ENCODE measurements at places on chromosomes 6 and 20.

DNA sequence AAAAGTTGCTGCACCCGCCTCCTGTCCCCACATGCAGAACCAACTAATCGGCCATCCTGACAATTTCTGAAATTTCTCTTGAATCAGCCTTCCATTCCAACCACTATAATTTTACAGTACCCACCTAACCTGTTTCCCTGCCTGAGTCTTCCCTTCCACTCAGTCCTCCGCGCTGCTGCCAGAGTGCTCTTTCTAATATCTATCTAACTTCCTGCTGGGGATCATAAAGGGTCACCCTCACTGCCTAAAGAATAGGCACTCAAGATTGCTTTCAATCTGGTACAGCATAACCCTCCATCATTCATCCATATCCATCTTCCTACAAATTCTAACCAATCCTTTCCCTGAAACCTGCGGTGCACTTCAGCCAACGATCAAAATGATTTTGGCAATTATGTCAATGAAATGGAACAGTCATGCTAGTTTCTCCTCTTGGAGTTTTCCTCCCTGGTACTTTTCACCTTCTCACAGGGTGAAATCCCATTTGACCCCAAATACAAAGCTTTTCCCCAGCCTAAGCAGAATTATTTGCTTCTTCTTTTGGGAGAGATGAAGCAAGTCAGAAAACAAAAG lies 117.5 kb upstream of the BEND6 start:
- no peak for DNase-seq

DNA sequence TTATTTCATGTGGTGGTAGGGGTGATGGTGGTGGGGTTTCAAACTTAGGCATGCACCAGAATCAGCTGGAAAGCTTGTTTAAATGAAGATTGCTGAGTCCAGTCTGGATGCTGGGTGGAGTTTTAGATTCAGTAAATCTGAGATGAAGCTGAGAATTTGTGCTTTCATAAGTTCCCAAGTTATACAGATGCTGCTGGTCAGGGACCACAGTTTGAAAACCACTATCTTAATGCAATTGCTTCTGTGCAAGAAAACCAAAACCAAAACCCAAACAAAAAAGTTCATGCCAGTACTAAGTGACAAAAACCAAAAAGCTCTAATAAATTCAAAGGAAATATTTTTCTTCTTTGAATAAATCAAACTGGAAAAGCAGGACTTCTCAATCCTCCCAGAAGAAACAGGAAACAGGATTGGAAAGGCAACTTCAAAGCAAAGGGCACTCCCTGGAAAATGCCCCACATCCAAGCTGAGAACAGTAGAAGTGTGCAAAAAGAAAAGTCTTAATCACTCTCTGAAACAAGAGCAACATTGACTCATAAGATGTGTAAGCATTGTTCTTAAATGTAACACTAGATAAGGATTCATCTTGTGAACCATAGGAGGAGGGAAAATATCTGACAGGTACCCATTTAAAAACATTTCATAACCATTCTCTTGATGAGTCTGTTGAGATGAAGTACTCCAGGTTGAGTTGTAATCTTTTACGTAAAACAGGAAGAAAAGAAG lies 481.5 kb upstream of the HSF2 start:
- peak; percentile 29 for DNase-seq

GRCh38 chr20:38414769-38415450 lies 20.2 kb downstream of the SNHG17 start:
- DNase-seq = no peak

DNA sequence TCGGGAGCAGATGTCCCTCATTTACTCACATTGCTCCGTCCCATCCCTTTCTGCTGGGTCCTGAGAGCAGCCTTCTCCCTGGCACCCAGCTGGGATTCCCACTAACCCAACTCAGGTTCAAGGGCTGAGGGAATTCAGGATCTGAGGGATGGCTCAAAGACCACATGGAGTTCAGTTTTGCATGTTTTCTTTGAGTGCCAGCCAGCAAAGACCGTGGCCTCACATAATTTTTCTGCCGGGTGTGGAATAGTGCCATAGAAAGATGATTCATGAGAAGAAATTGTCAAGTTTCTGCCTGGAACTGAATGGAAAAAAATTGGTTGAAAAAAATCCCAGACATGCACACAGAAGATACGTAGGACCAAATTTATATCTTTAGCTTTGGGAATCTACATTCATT lies 168.6 kb downstream of the CD83 start:
- peak; percentile 35 for DNase-seq

- no peak for DNase-seq
Observed at GRCh38 chr20:32581839-32582658, 3.1 kb downstream of the NOL4L start.

DNA sequence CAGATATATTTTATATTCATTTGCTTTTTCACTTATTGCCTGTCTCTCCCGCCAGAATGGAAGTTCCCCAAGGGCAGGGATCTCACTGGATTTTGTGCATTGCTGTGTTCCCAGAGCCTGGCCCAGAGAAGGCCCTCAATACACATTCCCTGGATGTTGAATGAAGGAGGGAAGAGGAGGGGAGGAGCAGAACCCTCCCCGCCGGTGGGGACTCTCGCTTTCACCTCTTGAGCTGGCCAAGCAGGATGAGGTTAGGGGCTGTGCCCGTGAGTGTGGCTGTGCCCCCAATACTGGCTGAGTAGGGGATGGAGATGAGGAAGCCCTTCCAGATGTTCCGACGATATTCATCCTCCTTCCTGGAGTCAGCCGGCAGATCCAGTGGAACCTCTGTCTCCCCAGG lies 45.5 kb upstream of the OCSTAMP start:
- no peak for DNase-seq

GRCh38 chr6:232982-233640 lies 59.2 kb upstream of the DUSP22 start:
- DNase-seq = no peak

DNA sequence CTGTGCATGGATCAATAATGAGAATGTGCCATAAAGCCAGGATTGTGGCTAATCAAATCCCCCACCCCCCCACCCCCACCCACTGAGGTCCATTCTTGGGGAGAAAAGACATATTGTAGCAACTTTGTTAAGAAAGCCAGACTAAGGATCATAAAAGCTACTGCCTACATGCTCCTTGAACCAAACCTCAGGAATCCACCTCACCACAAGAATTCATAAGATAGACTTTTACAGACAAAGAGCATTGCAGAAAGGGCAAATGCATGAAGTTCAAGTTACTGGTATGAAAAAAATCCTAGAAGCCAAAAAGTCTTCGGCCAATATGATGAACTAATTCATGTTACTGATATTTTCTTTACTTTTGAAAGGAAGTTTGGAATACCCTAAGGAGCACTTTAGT lies 187.9 kb upstream of the ARID1B start:
- DNase-seq = no peak

DNA sequence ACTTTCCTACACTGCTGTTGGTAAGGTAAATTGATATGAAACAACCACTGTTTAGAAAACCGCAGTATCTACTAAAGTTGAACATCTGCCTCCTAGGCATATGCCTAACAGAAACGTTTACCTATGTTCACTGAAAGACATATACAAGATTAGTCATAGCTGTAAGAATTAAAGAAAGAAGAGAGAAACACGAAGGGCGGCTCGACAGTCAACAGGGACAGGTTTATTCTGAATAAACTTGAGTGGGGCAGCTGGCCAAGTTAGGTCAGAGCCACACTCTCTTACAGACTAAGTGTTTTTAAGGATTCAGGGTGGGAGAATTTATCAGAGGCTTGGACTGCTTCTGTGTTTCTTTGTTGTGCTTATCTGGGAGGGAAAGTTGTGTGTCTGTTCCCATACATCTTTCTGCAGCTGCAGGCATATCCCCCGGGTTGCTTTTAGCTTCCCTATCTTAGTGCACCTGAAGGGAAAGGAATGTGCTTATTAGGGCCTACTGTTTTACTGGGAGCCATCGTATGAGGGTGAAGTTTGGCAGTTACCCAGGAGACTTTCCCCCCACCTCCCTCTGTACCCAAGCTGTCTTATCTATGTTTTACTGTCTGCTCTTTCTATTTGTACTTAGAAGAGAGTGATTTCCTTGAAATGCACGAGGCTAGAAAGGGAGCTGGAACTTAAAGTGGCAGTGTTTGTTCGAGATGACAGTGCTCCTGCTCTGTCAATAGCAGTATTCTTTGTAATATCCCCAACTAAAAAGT lies 20.4 kb downstream of the PROCR start:
- no peak for DNase-seq

DNA sequence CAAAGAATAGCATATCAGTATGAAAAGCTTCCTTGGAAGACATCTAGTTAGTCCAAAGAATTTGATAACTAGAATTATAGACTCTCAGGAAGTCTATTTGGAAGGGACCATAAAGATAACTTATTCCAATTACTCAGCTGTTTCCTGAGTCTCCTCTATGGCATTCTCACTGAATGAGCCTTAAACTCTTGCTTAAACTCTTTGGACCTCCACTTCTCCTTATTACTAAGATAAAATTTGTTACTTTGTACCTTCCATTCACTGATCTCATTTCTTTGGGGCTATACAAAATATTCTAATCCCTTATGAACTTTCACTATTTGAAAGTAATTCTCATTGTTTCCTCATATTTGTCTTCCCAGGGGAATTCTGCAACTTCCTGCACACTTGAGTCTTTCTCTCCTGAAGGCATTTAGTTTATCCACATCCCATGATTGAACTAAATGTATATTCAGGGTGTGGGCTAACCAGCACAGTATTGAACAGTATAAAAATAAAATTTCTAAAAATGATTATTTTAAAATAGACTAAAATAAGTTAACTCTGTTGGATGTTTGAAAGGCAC lies 67.1 kb upstream of the NOTCH4 start:
- DNase-seq = no peak

DNA sequence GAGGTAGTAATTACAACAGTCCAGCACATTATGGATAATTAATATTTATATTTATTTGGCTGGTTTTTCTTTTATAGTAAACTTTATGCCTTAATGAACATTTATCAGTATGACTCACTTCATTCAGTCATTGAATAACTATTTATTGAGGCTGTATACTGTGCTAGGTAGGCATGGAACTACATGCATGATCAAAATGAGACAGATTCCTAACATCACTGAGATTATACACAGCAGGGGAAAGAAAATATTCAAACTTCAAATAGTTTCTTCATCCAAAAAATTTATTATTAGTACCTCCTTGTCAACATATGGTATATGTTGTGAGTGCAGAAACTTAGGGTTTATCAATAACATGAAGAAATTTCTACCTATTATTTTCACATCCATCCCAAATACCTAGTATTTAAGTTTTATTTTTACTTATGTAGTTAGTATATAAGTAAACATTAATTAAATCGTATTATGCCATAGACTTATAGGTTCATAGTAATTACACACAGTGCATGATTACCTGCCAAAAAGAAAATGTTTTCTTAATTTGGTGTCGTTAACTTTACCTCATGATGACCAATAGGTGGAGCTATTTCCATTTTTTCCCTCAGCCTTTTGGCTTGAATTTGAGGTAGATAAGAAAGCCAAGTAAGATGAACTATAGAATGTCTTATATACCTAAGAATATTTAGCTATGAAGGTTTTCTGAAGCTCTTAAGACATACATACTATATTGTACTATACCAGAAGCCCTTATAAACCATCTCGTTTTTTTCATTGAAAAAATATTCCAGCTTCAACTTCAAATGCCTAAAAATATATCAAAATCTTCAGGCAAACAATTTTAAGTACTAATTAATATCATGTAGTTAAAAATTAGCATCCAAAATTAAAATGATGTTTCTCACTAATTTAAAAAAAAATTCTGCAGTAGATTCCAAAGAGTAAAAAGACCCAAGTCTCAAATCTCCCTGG lies 12.5 kb upstream of the TMEM30A start:
- DNase-seq = peak; percentile 65

- DNase-seq = no peak
Observed at GRCh38 chr6:138544501-138544900, 45.2 kb upstream of the NHSL1 start.

GRCh38 chr6:17472653-17473183 lies 79.3 kb downstream of the CAP2 start:
- no peak for DNase-seq

DNA sequence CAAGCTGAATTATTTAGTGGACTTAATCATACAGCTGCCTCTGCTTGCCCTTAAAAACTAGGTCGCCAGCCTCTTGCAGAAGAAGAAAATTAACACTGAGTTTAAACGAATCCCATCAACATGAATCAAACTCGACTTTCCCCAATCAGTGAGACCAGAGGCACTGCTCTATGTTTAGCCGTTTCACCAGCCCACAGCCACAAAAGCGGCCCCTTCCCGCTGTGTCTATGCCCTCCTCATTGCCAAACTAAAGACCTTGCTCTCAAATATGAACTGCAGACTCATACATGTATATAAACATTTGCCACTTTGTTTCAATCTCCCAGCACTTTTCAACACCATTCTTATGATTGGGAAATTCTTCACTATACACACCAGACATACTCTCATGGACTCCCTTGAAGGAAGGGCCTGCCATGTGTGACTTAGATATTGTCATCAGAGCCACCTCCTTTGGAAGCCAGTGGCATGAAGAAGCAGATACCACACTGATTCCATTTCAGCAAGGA lies 105.8 kb upstream of the ADGRF1 start:
- no peak for DNase-seq

- DNase-seq = no peak
Observed at GRCh38 chr6:46054516-46054915, 38.9 kb upstream of the CLIC5 start.

- no peak for DNase-seq
Observed at GRCh38 chr6:79599725-79600259, 31.3 kb upstream of the SH3BGRL2 start.

- no peak for DNase-seq
Observed at GRCh38 chr20:49657118-49657901, 56.4 kb downstream of the B4GALT5 start.

DNA sequence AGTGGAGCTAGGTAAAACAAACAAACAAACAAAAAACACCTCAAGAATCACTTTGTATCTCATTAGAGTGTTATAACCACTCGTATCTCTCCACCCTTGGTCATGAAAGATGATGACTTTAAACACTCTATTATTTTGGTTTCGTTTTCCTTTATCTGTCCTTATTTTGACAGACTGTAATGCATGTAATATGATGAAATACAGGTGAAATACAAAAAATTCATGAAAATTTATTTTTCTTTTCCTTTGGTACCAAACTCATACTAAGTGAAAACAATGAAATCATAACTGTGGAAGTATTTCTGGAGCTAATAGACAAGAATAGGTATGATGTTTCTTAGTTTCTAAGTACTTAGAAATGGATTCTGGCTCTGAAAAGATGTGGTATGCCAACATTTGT lies 4.1 kb downstream of the OR12D2 start:
- DNase-seq = no peak

GRCh38 chr6:39197521-39197920 lies 31.8 kb downstream of the KCNK5 start:
- DNase-seq = no peak

GRCh38 chr6:16969699-16970655 lies 131.9 kb upstream of the STMND1 start:
- DNase-seq = no peak

DNA sequence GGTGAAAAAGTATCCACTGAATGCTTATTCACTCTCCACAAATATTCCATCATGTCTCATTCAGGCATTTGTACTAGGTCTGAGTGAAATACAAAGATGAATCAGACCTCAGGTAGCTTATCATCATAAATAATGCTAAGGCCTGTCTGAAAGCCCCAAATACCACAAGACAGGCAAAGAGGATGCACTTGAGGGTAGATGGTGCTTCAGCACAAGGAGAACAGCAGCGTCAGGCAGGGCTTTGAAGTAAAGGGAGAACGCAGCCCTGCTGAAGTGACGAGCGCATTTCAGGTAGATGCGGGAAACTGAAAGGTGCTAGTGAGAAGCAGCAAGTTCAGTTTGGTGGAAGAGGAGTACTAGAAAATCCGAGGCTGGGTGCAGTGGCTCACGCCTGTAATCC lies 38.7 kb downstream of the MAP3K5 start:
- DNase-seq = no peak

Data from HCT116 (cell line).